Bronchial epithelial cell (primary cell): ENCODE measurements at places on chromosomes 7 and 10. TPM values are rescaled to one million over a fixed set of nuclear protein-coding genes. Genes with fewer than 3 reads are reported as not detected.

Gene SPDYE2
- not detected in 2 replicates for total RNA-seq

Gene LRRD1
- total RNA-seq, result 0.13 TPM in 1 of 2 replicates, not detected in the other

Gene RAPGEF5
- 5.8 and 6.3 TPM in 2 replicates for total RNA-seq

Gene OPN4
- not detected in 2 replicates for total RNA-seq

Gene CYP2C8
- 0.13 TPM in 1 of 2 replicates, not detected in the other for total RNA-seq

Gene FBXW4
- total RNA-seq, result 49.5 and 72.6 TPM in 2 replicates

Gene TMEM60
- 7.4 and 12.2 TPM in 2 replicates for total RNA-seq

Gene ADD3
- total RNA-seq, result 39.5 and 44.2 TPM in 2 replicates

Gene NACAD
- under 0.01 and 0.13 TPM in 2 replicates for total RNA-seq

Gene MYL10
- total RNA-seq, result not detected in 2 replicates

Gene SHH
- total RNA-seq, result 0.13 TPM in 1 of 2 replicates, not detected in the other

Gene TRDMT1
- total RNA-seq, result 1.3 and 1.4 TPM in 2 replicates

Gene HOXA3
- not detected in 2 replicates for total RNA-seq

Gene H2BK1
- total RNA-seq, result not detected in 2 replicates

Gene SPDYE1
- total RNA-seq, result not detected in 2 replicates

Gene GPRIN2
- 0.53 and 3.2 TPM in 2 replicates for total RNA-seq

Gene AKR1C2
- total RNA-seq, result 191 and 222 TPM in 2 replicates

Gene PSD
- total RNA-seq, result under 0.01 and 0.51 TPM in 2 replicates

Gene CDNF
- total RNA-seq, result 0.79 and 1.3 TPM in 2 replicates

Gene PRSS2
- not detected in 2 replicates for total RNA-seq

Gene FANK1
- total RNA-seq, result 2.1 and 5.2 TPM in 2 replicates

Gene ATRNL1
- total RNA-seq, result 0.13 and 0.53 TPM in 2 replicates

Gene POT1
- 29.5 and 30.1 TPM in 2 replicates for total RNA-seq

Gene FOXI2
- total RNA-seq, result not detected in 2 replicates

Gene MET
- total RNA-seq, result 135 and 156 TPM in 2 replicates

Gene HTR5A
- total RNA-seq, result not detected in 2 replicates
